NCI-H187 (cell line): ENCODE measurements at places on chromosomes 2 and 18.

GRCh38 chr2:224027070-224027469 lies 12.0 kb downstream of the SERPINE2 start:
- DNase-seq = no peak

- DNase-seq = no peak
These were observed 7.7 kb upstream of the CCNT2 start for GRCh38 chr2:134910763-134911399.

- peak; percentile 27 for DNase-seq
These were observed 28.8 kb downstream of the FHL2 start for GRCh38 chr2:105369777-105370690.

DNA sequence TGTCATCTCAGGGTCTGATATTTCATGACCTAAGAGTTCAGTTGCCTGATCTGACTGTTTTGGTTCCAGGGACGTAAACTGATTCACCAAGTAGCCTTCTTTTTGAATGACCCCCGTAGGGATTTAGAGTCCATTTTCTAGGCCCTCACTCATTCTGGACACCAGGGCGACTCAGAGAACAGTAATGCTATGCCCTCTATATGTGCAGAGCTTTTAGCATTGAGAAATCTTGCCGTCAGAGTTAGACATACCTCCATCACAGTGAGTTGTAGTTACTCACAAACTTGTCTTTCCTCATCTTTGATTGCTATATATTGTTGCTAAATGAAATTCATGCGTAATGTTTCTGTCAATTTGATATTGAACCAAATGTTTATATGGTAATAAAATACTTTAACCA lies 92.3 kb downstream of the OSBPL6 start:
- no peak for DNase-seq

GRCh38 chr2:171747371-171747770 lies 60.1 kb downstream of the DYNC1I2 start:
- no peak for DNase-seq

- DNase-seq = no peak
These were observed 432.1 kb downstream of the MEIS1 start for GRCh38 chr2:66867063-66867441.

DNA sequence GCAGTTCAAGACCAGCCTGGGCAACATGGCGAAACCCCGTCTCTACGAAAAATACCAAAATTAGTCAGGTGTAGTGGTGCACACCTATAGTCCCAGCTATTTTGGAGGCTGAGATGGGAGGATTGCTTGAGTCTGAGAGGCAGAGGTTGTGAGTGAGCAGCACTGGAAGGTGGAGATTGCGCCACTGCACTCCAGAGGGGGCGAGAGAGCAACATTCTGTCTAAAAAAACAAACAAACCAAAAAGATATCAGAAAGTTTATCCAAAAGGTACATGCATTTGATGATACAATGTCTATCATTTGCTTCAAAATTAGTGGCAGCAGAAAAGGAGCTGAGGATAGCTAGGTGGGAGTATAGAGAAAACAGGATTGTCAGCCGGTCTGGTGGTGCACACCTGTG lies 39.8 kb upstream of the CABLES1 start:
- DNase-seq = no peak

GRCh38 chr2:70431716-70432347 lies 121.8 kb downstream of the TGFA start:
- DNase-seq = no peak

- no peak for DNase-seq
These were observed 28.6 kb downstream of the TEX44 start for GRCh38 chr2:231621051-231621879.

DNA sequence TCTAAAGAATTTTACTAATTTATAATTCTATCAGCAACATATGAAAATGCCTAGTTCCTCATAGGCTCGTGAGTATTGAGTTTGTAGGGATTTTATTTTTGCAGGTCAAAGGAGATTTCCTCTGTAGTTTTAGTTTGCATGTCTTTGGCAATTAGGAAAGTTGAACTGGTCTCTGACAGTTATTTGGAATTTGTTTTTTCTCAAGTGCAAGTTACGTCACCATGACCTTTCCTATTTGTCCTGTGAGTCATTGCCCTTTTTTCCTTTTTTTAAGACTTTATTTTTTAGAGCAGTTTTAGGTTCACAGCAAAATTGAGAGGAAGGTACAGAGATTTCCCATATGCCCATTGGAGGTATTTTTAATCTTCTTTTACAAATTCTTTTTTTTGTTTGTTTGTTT lies 29.0 kb downstream of the RAMP1 start:
- no peak for DNase-seq

GRCh38 chr2:121520641-121520994 lies 10.1 kb upstream of the RNU4ATAC start:
- no peak for DNase-seq

DNA sequence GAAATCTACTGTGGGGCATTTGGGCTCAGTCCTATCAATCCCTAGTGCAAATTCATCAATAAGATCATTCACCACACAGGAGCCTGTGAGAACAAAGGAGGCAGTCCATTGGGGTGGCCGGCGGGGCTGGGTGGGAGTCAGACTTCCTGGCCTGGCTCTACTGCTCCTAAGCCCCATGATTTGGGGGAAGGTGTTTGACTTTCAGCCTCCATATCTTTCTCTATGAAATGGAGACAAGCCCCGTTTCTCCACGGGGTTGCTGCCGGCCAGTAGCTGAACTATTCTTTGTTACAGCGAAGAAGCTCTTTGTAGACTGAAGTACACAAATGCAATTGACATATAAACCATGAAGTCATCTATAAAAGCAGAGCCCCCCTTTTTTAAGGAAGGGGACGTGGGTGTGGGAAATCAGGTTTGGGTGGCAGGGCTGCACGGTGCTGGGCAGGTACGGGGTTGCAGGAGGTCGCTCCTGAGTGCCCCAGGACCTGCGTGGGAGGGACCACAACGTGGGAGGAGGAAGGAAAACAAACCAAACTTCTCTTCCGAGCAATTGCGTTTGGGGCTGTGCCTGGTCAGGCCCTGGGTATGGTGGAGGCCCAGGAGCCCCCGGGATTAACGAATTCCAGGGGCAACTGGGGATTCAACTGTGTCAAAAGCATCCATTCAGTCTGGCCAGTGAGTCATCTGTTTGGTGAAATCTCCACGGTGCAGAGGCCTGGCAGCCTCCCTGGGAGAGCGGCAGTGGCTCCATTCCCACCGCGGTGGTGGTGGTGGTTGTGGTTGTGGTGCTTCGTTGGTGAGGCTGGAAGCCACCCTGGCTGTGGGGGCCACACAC lies 18.2 kb downstream of the FBLN7 start:
- no peak for DNase-seq

GRCh38 chr2:86775338-86775737 lies 15.4 kb downstream of the CD8A start:
- DNase-seq = no peak

GRCh38 chr18:5052491-5052890 lies 144.6 kb downstream of the AKAIN1 start:
- no peak for DNase-seq

GRCh38 chr18:35311496-35311895 lies 21.5 kb upstream of the ZSCAN30 start:
- no peak for DNase-seq

GRCh38 chr2:27973592-27973991 lies 83.1 kb downstream of the BABAM2 start:
- DNase-seq = no peak

GRCh38 chr2:102145107-102145506 lies 2.6 kb downstream of the IL1R1 start:
- DNase-seq = no peak

GRCh38 chr18:42436222-42436765 lies 481.3 kb downstream of the PIK3C3 start:
- DNase-seq = no peak

DNA sequence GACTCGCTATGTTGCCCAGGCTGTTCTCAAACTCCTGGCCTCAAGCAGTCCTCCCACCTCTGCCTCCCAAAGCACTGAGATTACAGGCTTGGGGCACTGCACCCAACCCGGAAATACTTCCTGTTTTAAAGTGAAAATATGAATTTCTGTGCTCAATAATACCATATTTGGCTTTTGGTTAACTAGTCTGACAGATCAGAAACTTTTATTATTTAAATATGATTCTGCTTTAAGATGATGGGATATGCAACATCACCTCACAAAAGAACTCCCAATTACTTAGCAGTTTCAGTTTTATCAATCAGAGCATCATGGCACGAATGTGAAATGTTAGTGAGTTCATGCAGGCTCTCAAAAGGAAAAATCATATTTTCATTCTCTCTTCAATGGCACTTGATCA lies 120.6 kb downstream of the PTRHD1 start:
- no peak for DNase-seq

GRCh38 chr2:206378835-206379234 lies 64.5 kb upstream of the ADAM23 start:
- no peak for DNase-seq

GRCh38 chr2:187445051-187445450 lies 3.0 kb downstream of the CALCRL start:
- DNase-seq = no peak
